H54 (cell line): ENCODE measurements at places on chromosomes 16 and 17.

- DNase-seq, result no peak
Observed at GRCh38 chr16:2172688-2173335, 17.2 kb downstream of the TRAF7 start.

DNA sequence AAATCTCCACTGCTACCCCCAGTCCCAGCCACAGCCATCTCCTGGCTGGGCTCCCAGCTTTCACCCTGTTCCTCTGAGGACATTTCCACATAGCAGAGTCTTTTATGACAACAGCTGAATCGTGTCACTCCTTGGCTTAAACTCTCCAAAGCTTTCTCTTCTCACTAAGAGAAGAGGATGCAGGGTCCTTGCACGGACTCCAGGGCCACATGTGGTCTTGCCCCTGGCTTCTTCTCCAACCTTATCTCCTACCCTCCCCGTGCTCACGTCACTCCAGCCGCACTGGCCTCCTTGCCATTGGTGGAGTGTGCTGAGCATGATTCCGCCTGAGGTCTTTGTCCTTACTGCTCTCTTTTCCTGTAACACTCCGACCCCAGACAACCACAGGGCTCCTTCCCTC, 39.9 kb upstream of the CCDC182 start:
- DNase-seq, result no peak

GRCh38 chr17:40450175-40450574, 6.9 kb downstream of the IGFBP4 start:
- no peak for DNase-seq

DNA sequence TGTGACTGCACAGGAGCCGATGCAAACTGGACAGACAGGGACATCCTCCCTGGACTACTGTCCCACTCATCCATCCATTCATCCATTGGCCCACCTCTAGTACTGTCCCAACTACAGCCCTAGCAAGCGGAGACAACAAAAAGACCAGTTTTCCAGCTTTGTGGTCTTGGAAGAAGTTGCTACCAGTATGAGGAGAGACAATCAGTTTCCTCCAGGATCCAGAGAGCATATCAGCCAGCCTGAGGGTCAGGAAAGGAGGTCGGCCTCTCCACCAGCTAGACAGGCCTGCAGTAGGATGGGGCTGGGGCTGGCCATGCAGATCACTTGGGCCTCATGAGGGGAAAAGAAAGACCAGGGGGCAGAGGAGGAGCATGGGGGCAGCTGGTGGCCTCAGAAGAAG, 16.8 kb downstream of the KRT33A start:
- no peak for DNase-seq

- peak; percentile 71 for DNase-seq
Observed at GRCh38 chr17:77124192-77124889, 16.4 kb upstream of the SEC14L1 start.

GRCh38 chr16:12497526-12497925, 306.2 kb downstream of the CPPED1 start:
- no peak for DNase-seq

DNA sequence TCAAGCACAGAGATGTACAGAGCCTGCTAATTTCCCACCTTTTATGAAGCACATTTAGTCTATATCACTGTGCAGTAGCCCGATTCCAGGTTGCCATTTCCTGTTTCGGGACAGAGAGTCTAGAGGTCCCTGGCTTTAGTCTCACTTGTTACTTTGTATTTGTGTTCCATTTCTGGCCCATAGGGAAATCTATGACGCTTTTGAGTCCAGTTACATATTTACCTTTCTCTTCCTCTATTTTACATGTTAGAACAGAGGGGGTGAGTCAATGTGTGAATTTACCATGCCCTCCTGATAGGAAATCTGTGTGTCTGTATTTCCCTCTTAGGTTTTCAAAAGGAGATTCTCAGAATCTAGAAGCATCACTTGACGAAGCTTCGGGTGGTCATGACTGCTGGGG, 227.1 kb upstream of the ZFHX3 start:
- no peak for DNase-seq

DNA sequence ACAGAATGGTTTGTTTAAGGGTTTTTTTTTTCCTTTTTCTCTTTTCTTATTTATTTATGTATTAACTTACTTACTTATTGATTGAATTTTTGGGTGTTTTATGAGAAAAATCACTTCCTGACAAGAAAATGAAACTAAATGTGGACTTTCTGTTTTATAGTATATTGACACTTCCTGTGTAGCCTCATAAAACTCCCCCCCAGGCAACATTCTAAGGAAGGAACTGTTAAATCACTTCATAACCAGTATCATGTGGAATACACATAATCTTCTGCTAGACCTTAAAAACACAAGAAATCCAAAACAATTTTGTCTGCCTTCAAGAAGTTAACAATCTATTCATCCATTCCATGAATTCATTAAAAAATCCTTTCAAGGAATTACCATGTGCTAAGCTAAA, 164.1 kb upstream of the TOM1L1 start:
- no peak for DNase-seq

DNA sequence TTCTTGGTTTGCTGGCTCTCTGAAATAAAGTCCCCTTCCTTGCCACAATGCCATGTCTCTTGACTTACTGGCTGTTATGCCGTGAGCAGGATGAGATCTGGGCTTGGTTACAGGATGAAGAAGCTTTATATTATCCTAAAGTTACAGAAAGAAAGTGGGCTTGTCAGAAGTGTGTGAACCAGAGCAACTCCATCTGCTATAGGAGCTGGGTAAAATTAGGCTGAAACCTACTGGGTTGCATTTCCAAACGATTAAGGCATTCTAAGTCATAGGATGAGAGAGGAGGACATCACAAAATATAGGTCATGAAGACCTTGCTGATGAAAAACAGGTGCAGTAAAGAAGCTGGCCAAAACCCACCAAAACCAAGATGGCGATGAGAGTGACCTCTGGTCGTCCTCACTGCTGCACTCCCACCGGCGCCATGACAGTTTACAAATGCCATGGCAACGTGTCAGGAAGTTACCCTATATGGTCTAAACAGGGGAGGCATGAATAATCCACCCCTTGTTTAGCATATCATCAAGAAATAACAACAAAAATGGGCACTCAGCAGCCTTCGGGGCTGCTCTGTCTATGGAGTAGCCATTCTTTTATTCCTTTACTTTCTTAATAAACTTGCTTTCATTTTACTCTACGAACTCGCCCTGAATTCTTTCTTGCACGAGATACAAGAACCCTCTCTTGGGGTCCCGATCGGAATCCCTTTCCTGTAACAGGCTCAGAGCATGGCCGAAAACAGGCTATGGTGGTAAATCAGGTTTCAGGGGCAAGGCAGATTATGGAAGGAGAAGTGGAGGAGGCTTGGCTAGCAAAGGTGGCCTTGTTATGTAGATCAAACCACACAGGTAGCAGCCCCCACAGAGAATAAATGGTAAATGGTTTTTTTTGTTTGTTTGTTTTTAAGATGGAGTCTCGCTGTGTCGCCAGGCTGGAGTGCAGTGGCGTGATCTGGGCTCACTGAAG, 81.3 kb upstream of the C16orf82 start:
- no peak for DNase-seq

- DNase-seq, result no peak
Observed at GRCh38 chr17:72531729-72532128, 410.9 kb downstream of the SOX9 start.

- DNase-seq, result no peak
Observed at GRCh38 chr16:1141191-1141590, 11.7 kb upstream of the CACNA1H start.

DNA sequence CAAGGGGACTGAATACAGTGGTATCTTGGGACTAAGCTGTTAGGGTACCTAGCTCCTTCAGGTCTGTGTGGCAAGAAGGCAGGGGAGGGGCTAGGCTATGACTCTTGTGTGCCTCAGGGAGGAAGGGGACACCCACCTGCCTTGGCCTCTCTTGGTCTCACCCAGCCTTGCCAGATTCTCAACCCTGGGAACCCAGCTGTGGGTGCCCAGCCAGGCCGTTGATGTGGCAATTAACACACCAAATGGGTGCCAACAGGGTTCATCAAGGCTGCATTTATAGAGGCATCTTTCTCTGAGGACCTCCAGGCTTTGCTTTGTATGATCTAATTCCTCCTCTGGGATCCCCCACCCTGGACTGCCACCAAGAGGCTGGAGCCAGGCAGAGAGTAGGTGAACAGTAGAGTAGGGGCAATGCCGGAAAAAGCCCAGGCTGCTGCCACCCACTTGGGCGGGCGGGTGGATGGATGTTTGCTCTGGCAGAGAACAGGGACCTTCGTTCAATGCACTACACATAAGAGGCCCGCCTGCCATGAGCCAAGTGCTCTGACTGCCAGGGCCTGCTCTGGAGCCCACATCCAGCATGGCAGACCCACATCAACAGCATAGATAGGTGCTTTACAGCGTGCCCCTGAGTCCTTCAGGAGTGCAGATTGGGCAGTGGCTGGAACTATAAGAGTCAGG, 3.2 kb upstream of the ASB16 start:
- no peak for DNase-seq

DNA sequence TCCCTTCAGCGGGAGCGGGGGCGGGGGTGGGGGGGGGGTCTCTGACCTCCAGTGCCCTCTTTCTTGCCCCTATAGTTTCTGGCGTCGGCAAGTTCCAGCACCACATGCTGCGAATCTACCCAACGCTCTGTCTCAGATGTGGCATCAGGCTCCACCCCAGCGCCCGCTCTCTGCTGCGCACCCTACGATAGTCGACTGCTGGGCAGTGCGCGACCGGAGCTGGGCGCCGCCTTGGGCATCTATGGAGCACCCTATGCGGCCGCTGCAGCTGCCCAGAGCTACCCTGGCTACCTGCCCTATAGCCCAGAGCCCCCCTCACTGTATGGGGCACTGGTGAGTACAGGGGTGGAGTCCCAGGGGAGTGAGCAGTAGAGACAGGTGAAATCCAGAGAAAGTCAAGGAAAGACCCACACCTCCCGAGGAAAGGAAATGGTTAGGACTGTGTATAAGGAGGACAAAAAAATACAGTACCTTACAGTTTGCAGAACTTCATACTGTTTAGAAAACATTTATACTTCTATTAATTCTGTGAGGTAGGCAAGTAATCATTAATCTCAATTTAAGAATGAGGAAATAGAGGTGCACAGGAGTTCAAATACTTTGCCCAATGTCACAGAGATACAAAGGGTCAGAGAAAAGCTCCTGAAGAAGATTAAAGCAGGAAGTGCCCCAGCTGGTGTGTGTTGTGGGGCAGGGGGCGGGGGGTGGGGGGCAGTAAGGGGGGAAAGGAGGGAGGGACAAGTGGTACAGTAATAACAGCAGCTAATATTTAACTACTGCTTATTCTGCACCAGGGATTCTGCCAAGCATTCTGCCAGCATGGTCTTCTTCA, 2.5 kb downstream of the IRX6 start:
- DNase-seq, result no peak

DNA sequence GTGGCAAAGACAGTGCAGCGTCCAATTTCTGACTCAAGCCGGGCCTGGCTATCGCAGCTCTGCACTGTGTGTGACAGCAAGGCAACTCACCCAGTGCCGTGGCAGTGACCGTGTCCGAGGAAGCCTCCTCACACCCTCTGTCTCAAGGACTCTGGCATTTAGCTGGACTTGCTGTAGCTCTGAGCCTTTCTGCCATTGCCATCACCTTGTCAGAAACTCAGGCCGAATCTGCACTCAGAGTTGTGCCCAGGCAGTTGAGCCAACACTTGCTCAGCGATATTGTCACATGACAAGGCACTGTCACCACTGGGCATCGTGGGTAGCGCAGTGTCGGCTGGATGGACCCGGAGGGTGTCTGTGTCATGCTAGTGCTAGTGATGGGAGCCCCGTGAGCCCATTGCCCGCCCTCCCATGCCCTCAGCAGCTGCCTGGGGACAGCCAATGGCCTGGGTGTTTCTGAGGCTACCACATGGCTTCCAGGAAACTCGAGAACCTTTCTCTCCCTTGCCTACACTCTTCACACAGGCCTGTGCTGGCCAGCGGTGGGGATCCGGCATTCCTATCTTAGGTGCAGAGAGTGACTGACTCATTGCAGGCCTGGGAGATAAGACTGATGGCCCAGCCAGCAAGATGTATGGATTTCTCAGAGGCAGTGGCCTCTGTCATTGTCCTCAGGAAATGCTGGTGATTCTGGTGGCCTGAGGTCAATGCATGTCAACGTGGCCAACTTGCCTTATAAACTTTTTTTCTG, 22.1 kb upstream of the STH start:
- no peak for DNase-seq

DNA sequence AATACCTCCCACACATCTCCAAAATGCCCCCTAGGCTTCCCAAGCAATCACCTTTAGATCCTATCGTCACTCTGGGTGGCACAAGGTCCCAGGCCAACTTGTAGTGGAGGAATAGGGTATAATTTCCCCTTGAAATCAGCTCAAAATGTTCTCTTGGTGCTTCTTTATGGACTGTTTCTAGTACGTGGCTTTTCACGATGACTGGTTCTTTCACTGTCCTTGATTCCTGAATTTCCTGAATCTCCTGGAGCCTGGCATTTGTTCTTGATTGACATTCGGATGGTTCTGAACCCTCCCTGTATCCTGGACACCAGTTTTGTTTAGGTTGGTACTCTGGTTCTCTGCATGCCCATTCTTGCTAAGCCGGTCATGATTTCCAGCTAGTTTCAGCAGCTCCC, 6.9 kb upstream of the VPS53 start:
- no peak for DNase-seq

- no peak for DNase-seq
Observed at GRCh38 chr16:87661561-87661960, 59.3 kb downstream of the JPH3 start.

GRCh38 chr17:49752508-49752907, 11.4 kb downstream of the FAM117A start:
- DNase-seq, result no peak

- DNase-seq, result no peak
Observed at GRCh38 chr16:82008957-82009592, 2.2 kb downstream of the SDR42E1 start.

DNA sequence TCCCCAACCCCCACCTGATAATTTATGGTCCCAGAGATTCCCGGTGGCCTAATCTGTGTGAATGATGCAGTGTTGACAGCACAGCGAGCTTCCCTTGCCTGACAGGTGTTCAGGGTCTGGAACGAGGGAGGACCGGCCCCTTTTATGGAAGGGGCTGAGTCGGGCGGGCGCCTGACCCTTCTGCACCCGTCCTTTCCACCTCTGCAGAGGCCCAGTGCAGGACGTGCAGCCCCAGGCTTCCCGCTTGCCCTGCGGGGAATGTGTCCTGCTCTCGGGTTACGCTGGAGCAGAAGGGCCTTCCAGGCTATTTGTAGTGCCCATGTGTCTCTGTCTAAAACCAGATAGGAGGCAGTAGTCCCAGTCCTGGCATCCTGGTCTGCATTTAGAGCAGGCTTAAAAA, 16.2 kb downstream of the SMTNL2 start:
- DNase-seq, result no peak

DNA sequence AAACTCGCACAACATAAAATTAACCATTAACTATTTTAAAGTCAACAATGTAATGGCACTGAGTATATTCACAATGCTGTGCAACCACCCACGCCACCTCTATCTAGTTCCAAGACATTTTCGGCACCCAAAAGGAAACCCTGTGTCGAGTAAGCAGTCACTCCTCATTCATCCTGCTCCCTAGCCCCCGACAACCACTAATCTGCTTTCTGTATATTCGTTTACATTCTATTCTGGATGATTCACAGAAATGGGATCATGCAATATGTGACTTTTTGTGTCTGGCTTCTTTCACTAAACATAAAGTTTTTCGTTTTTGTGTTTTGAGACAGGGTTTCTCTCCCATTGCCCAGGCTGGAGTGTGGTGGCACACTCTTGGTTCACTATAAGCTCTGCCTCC, 42.2 kb upstream of the HAPSTR1 start:
- DNase-seq, result no peak
